Upper lobe of left lung (tissue), 6 donors: ENCODE measurements at places on chromosomes 2 and 18. TPM values are rescaled to one million over a fixed set of nuclear protein-coding genes. Genes with fewer than 3 reads are reported as not detected.

Gene IL18RAP
- 16.3 TPM for total RNA-seq

Gene HJURP
- 3.2 TPM for total RNA-seq

Gene KHK
- total RNA-seq = 6.3 TPM

Gene LBX2
- 1.3 TPM for total RNA-seq

Gene SERPINB3
- not detected for total RNA-seq

Gene SRD5A2
- 0.61 TPM for total RNA-seq

Gene GKN1
- total RNA-seq = not detected

Gene ANKRD62
- 0.30 TPM for total RNA-seq

Gene ADAM23
- 0.89 TPM for total RNA-seq

Gene STPG4
- 0.44 TPM for total RNA-seq

Gene CNGA3
- total RNA-seq = not detected

Gene ANKAR
- 9.4 TPM for total RNA-seq

Gene CRYGC
- total RNA-seq = not detected

DNA sequence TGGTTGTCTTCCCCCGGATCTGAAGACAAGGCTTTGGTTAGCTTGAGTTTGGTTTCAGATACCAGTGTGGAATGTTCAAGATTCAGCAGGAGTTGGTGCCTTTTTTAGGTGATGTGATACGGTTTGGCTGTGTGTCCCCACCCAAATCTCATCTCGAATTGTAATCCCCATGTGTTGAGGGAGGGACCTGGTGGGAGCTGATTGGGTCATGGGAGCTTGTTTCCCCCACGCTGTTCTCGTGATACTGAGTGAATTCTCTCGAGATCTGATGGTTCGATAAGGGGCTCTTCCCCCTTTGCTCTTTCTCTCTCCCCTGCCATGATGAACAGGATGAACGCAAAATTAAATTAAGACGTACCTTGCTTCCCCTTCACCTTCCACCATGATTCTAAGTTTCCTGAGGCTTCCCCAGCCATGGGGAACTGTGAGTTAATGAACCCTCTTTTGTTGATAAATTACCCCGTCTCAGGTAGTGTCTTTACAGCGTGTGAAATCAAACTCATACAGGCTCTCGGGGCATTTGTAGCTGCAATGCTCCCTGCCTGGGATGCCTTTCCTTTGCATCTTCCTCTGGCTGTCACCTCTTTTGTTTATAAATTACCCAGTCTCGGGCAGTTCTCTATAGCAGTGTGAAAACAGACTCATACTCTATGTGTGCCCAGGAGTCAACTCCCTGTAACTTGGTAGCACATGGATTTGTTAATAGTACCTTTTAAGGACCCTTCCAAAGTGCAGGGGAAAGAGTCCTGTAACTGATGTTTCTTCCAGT is 21.3 kb downstream of the PDCD1 start:
- DNase-seq = no peak

DNA sequence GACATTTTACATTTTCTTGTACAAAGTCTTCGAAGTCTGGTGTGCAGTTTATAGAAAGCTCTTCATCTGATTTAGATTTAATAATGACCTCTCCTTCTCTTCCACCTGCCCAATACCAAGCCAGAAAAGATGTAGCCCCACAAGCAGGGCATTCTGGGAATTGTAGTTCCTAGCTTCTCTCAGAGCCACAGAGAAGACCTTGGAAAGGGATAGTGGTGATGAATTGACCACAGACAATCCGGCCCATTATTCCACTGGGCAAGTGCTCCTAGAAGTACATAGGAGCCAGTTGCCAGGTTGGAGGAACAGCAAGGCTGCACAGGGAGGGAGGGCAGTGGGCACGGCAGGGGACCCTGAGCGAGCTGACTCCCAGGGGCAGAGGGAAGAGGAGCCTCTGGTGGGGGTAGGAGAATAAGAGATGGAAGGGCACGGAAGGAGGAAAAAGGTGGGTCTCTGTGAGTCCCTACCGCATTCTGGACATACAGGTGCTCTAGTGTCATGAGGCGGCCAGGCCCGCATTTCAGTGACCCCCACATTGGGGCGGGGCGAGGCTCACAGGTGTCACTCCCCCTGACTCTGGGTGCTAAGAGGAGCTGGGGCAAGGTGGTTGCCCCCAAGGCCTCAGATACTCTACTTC is 152.5 kb upstream of the HAAO start:
- no peak for DNase-seq

DNA sequence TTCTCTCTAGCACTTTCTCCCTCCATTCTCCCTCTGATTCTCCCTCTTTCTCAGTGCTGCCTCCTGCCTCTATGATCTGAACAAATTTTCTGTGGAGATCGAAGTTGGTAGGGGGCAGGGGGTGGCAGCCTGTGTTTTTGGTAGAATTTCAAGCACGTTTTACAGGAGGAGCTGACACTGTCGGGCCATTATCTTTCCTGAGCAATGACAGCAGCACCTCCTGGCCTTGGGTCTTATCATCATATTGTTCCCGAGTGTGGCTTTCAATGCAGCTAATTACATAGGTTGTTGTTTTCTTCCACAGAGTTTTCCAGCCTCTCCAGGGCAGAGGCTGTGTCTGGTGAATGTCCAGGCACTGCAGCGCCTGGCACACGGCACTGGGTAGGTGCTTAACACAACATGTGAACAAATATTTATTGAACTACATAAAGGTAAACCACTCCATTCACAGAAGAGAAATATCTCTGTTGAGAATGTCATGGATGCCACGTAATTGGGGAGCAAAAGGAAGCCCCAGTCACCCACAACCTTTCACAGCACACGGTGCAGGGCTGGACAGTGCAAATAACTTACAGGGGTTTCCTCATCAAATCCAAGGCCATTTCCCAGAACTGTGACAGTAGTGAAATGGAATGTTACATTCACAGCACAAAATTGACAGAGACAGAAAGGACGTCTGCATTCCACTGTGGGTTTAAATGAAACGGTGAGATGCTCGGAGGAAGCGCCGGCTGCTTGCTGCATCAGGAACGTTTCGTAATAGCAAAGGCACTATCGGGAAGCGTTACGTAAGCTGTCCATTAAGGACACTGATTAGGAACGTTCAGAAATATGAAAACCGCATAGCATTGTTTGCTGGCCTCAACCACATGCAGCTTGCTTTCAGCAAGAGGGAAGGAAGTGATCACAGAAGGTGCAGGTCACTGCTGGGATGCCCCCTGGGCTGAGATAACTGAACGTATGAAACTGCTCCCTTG is 6.5 kb upstream of the KCNG2 start:
- peak; percentile 81 for DNase-seq

DNA sequence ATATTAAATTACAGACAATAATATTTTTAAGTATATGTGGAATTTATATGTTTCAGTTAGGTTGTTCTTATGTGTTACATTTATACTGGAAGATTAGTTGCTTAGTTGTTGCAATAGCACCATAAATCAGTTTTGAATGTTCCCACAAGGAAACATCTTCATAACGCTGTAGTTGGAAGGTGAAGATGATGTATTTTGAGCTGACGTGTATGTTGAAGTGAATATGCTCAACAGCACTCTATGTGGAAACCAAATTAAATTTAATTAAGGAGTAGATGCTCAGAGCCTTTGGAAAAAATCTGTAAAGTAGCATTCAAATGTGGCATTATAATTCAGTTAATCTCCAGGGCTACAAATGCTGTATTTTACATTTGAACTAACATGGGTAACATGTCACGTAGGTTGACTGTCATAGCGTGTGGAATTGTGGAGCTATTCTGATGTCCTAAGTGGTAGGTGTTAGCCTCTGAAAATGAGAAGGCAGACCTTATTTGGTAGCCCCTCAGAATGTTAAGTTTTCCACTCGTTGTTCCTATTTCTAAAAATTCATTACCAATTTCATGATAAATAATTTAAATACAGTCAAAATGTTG is 88.5 kb downstream of the MEIS1 start:
- no peak for DNase-seq

- no peak for DNase-seq
Measured at GRCh38 chr2:134454931-134455330, 201.1 kb downstream of the MGAT5 start.

GRCh38 chr2:105125920-105126319 is 88.1 kb downstream of the MRPS9 start:
- DNase-seq = no peak

DNA sequence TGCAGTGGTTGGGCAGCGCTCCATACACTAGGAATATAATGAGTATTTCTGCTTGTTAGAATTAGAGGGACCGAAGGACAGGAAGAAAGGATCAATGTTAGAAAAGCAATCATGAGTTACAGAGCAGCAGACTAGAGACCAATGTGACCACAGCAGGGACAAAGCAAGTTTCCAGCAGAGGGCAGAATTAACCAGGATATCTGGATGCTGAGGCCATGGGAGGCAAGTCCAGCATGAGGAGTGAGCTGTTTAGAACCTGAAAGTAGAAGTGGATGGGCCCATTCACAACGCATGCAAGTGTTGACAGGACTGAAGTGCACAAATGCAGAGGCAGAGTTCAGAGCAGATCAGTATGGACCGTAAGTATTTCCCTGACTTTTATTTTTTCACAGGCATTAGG is 910.4 kb upstream of the GYPC start:
- peak; percentile 28 for DNase-seq

DNA sequence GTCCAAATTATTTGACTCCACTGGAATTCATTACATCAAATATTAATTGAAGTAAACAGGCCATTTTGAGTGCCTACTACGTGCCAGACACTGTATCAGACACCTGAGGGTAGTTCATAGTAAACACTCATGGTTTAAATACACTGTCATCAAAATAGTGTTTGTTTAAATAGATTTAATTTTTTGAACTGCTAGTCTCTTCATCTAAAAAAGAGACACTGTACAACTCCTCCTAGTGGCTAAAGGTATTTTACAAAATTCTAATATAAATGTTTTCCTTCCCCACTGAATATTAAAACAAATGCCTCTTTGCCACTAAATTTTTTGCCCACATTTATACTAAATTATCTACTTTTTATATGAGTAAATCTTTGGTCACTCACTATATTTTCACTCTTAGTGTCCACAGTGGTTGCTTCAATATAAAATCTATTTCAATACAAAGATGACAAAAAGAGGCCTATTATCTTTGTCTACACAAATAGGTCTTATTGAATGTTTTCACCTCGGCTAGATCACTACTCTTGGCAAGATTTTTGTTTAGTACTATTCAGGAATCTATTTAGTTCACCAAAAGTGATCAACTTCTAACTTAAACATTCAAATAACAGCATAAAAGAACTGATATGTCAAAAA is 122.1 kb downstream of the TMEM247 start:
- no peak for DNase-seq

- no peak for DNase-seq
Measured at GRCh38 chr18:7370375-7370774, 139.5 kb downstream of the LRRC30 start.

DNA sequence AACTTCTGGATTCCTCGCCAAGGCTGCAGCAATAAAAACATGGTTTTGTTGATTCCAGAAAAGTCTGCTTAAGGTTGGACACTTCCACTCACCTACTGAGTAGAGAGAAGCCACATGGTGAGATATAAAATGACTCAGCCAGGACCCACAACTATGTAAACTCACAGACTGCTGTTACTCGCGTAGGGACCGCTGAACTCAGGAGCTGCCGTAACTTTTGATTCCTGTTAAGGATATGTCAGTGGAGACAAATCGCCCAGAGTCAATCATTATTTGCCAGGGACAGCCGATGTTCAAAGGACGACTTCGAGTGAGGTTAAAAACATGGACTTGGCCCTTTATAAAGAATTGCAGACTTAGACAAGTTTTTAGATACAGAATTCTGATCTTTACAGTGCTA is 25.6 kb downstream of the CYB5A start:
- DNase-seq = no peak

DNA sequence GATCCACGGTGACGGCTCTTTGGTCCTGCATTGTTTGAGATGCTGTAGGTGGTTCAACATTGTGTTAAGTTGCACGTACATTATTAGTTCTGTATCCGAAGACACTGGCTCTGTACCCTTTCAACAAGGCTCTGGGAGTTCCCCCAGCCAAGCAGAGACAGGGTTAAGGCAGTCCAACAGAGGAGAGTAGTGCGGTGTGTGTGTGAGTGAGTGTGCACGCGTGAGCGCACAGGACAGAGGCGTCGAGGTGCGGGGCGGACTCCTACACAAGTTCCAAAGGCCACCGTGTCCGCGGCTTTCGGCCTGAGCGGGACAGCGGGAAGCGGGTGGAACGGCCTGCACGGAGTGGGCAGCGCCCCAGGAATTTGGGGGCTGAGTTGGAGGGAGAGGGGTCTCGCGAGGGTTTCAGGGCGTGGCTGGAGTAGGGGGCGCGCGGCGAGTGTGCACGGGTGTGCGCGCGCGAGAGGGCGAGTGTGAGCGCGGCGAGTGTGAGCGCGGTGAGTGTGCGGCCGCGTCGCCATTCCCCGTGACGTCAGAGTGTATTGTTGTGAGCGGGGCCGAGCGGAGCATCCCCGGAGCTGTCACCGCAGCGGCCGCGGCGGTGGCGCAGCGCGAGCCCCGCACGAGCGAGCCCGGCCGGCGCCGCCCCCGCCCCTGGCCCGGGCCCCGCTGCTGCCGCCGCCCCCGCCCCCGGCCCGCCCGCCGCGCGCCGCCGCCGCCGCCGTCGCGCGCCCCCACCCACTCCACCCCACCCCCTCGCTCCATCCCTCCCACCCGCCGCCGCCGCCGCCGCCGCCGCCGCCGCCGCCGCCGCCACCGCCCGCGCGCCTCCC is at the start of gene ASXL3:
ASXL3 (plus strand) TSS at position 535 of the 833 bp plus-strand sequence. CDS start 413 bp downstream, outside the sequence.
- peak; percentile 86 for DNase-seq

- DNase-seq = no peak
Measured at GRCh38 chr18:984004-984403, 79.3 kb downstream of the ADCYAP1 start.

- no peak for DNase-seq
Measured at GRCh38 chr2:96771796-96772618, 11.3 kb downstream of the CNNM4 start.

GRCh38 chr2:10028988-10029874 is 14.1 kb upstream of the KLF11 start:
- peak; percentile 83 for DNase-seq

- DNase-seq = no peak
Measured at GRCh38 chr2:154402213-154402612, 296.3 kb upstream of the KCNJ3 start.

GRCh38 chr18:62606106-62606505 is 83.3 kb downstream of the ZCCHC2 start:
- no peak for DNase-seq

- no peak for DNase-seq
Measured at GRCh38 chr18:48953104-48953706, 2.4 kb upstream of the SMAD7 start.

GRCh38 chr2:152406119-152406835 is 71.3 kb downstream of the FMNL2 start:
- no peak for DNase-seq

GRCh38 chr2:216857131-216857550 is 2.7 kb downstream of the TNP1 start:
- no peak for DNase-seq
